Activated CD8-positive, alpha-beta T cell treated with anti-CD3 and anti-CD28 coated beads for 36 hours (primary cell): ENCODE measurements at places on chromosomes 3 and 15.

- DNase-seq, result no peak
Measured at GRCh38 chr3:64765947-64766346, 78.1 kb upstream of the ADAMTS9 start.

DNA sequence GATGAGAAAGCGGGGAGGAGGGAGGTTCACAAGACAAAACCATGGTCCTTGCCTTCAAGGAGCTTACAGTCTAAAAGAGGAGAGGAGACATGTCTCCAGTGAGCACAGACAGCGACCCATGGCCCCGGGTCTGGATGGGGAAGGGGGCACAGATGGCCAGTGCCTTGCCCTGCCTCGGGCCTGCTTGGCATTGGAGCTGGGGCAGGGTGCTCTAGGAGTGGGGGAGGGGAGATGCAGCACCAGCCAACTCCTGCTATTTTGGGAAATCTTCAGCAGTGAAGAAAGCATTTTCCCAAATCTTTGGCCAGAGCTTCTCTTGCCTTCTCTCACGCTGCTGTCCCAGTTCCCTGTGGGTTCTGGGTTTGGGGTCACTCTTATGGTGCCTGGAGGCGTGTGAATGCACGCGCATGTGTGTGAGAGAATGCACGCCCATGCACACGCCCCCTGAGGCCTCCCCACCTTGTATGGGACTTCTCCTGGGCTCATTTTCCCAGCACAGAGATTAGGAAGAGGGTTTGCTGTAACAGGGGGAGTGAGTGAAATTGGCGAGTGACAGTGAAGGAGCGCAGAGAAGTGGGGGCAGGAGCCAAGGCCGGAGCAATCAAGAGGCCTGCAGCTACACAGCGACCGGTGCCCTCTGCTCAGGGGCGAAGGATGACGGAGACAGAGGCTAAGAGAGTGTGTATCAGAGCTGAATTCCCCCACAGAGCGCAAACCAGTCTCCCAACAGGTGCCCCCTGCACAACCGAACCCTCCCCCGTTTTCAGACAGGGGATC is 71.5 kb downstream of the SEMA5B start:
- no peak for DNase-seq

DNA sequence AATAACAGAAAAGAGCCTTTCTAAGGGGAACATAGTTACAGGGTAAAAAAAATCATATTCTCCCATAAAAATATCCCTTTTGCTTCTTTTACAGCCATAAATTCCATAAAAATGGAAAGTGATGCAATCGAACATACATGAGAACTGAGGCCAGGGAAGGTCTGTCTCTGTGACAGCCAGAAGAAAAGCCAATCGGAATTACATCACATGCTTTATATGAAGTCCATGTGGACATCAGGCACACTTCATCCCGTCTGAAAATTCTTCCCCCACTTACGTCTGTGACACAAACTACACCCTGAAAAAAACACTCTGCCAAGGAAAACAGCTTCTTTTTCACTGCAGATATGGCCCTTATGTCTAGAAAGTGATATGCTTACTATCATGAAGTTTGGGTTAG is 323.5 kb downstream of the ERC2 start:
- DNase-seq, result no peak

DNA sequence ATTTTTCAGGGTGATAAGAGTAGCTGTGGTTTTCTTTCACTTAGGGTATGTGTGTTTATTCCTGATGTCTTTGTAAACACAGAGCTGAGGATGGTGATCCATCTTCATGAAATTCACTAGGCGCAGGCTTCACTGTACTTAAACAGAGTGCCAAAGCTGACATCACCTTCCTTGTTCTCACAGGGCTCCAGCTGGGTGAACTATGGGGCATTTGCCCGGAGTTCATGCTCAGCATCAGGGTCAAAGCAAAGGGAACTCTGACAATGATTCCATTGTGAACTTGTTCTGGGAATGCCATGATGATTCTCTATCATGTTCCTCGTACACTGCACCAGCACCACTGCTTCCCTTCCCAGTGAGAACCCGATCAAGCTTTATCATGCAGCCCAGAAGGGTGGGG is 184.8 kb upstream of the P2RY1 start:
- DNase-seq, result no peak

- no peak for DNase-seq
Measured at GRCh38 chr3:126926684-126927400, 56.1 kb upstream of the PLXNA1 start.

DNA sequence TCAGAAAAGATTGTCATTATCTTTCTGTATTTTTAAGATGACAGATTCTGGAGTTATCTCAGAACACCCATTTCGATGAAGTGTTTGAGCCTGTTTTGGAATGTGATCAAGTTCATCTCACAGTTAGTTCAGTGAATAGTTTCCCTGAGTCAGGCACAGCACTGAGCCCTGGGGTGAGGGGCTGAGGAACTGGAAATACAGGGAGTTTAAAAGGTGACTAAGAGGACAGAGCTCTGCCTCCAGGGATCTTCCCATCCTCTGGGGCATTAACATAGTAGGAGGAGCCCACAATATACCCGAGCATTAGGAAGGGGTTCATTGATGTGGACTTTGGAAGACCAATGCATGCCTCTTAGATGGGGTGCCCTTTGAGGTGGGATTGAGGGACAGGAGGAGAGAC is 355.1 kb downstream of the CLSTN2 start:
- DNase-seq, result no peak

DNA sequence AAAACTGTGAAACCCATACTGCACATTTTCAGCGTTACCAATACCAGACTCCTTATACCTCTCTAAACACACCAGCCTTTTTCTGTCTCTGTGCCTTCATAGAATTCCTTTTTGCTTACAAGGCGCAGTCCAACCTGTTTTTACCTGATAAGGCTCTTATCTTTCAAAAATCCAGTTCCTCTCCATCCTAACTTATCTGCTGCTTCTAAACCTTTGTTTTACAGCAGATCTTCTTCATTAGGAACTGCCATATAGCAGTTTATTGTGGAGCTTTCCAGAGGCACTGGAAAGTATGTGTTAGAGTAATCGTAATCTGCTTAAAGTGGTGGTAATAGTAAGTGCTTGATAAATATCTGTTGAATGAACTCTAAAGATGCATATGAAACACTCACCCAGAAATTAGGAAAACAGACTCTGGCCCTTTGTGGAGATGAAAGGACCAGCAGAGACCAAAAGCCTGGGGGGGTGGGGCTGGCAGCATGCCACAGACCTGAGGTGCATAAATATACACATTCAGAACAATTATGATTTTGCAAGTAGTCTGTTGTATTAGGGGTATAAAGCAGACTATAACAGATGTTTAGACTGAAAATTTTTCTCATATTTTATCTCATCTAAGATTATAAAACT is 29.3 kb downstream of the PPP2R3A start:
- no peak for DNase-seq

GRCh38 chr3:149813367-149814281 is 609 bp downstream of the RNF13 start:
- peak; percentile 34 for DNase-seq

DNA sequence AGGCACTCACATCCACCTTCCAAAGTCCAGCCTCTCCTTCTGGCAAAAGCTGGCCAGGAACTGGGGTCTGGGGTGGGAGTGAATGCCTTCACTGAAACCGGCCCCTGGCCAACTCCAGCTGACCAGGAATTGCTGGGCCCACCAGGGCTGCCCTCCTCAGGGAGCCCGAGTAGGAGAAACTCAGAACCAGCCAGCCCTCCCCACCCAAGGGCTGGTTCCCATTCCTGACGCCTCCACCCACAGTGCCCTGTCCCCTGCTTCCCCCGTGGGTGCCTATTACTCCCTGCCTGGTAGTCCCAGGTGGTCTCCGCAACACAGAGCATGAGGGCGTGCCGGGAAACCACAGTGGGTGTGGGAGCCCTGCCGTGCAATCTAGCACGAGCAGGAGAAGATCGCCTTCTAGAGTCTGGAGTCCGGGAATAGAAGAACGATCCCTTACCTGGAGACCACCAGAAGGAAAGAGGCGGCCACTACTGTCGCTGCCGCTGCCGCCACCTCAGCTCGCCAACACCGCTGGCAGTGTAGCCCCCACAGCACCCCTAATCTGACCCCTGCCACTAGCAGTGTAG is 178.8 kb downstream of the POTEB3 start:
- DNase-seq, result no peak

DNA sequence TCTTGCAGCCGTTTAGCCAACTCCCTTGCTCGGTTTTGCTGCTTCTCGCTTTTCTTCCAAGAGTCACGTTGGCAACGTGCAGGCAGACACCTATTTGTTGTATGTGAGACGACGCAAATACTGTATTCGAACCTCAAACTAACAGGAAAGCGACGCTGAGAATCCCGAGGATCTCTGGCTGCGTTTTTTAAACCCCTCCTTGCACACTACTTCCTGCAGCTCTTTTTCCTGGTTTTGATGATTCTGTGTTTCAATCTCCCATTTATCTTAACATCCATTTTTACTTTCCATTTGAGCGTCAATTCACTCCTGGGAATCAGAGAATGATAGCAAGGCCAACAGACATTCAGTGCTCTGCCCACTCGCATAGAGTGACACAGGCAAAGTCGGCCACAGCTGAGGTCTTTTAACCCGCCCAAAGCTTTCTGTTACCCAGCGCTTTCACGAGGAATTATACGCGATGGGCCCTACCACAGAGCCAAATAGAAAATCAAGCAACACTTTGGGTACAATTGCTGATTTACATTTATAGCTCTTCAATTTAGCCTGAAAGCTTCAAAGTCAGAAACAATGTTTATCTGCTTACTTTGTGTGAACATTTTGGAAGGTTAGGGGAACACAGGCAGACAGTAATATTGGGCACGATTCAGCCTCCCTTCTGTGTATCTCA is 1.6 kb upstream of the ANXA2 start:
- DNase-seq, result no peak

GRCh38 chr15:41333026-41333562 is 413 bp downstream of the NUSAP1 start:
- DNase-seq, result no peak

DNA sequence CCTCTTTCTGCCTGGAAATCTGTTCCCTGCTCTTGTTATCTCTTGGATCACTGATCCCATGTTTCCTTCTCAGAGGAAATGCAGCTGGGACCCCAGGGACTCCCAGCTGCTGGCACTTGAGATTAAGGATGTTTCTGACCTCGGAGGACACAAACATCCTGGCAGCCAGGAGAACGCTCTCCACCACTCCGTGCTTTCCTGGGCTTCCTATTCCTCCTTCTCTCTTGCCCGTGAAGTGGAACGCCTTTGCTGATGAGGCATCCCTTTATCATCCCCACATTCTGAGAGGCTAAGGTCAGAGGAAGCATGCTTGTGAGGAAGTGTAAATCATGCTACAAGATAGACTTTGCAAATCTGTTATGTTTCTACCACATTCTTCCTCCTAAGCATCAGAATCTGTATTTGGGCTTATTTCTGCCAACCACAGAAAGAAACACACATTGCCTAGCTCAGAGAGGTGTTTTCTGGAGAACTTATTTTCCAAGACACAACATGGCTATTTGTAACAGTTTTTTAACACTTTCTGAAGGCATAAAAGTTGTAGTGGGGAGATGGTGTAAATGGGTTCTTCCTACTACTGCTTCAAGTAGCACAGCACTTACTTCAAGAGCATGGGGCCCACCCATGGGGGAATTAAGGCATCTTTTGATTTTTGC is 25.6 kb upstream of the LDHAL6B start:
- no peak for DNase-seq

DNA sequence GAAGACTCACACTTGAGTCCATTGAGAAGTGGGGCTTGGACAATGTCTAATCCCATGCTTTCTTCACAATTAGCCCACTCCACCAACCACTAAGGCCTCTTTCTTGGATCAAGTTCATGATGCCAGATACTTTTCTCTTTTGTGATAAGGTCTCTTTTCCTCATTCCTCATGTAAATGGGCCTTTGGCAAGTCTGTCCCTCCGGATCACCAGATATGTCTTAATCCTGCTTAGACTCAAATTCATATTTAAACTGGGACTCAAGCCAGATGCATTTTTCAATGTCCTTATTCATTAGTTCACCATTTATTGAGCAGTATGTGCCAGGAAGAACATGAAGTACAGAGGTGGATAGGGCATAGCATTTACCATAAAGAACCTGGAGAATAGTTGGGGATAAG is 671.1 kb downstream of the TBL1XR1 start:
- no peak for DNase-seq

DNA sequence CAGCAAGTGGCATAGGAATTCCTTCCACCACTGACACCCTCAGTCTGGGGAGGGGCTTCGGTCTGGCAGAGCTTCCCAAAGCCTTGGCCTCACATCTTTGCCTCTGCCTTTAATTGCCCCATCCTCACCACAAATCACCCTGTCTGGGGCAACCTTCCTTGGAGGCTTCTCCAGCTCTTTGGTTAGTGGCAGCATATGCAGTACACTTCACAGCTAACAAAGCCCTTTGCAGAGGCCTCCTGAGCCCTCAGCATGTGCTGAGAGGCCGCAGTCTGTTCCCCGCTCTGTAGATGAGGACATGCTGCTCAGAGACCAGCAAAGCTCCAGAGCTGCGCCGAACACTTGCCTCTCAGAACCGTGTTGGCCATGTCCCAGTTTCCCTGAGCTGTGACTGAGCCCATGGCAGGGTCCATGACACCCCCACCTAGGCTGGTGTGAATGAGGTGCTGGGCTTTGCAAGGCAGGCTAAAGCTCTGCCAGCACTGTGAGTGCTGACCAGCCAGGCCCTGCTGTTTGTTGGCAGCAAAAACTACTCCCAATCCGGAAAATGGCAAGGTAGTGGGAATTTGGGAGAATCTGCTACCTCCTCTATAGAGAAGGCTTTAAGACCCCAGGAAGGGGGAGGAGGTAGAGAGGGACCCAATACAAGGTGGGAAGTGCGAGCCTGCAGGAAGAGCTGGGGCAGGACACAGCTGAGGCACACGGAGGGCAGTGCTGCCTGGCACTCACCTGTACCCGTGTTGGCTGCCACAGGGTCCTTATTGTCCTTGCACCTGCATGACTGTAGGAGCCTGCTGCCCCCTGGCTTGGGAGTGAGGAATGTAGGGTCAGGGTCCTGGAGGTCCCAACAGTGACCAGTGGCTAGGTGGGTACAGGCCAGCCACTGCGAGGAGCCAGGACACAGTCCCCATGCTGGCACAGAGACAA is 8.4 kb upstream of the KLF15 start:
- no peak for DNase-seq

- DNase-seq, result peak; percentile 73
Measured at GRCh38 chr3:108100906-108101660, 10.3 kb upstream of the CD47 start.

GRCh38 chr15:76150971-76151598 is 91.3 kb downstream of the TMEM266 start:
- DNase-seq, result peak; percentile 93

DNA sequence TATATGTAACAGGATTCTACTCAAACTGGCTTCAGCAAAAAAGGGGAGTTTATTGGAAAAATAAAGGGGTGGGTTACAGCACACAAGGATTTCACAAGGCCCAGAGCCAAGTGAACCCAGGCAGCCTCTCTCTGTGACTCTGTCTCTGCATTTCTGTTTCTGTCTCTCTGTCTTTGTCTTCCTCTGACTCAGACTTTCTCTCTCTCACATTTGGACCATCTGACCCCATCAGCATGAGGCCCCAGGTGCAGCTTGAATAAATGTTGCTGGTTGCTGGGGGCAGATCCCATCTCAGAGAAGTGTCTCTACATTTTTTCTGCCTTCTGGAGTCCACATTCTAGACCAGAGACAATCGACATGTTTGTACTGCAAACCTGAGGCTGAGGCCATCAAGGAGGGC is 45.0 kb downstream of the RPLP1 start:
- DNase-seq, result peak; percentile 23
